ENCODE measurements at places on chromosomes 7 and 10.

GRCh38 chr7:27184337-27185012 is 557 bp downstream of the HOXA11 start:
- DNase-seq: no peak

GRCh38 chr7:106793015-106793975 is 71.8 kb upstream of the PIK3CG start:
- no peak for DNase-seq

DNA sequence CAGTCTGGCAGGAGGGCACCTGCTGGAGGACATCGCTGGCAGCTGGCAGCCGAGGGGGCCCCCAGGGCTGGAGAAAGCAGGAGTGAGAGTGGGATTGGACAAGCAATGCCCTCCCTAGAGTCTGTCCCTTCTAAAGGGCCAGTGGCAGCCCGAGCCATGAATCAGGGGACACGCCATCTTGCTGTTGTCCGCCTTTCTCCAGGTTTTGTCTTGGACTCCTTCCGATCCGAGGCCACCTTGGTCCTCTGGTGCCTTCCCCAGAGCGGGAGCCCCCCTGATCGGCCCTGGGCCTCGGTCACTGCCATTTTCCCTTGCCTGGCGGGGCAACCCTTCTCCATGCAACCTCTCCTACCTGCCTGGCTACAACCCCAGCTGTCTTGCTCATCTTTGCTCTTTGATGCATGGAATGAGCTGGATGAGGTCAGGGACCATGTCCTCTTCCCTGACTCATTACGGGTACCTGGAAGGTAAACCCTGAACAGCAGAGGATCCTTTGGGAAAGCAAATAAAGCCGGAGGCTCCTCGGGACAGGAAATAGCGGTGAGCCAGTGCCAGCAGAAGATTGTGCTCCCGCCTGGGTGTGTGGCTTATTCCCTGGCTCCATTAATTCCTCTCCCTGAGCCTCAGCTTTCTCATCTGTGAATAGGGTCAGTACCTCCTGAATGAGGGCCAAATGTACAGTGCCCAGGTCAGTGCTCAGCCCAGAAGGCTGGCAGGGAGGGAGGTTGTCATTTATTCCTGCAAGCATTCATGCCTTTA is 112.0 kb downstream of the GRK5 start:
- DNase-seq: no peak

- DNase-seq: no peak
Observed at GRCh38 chr10:27542812-27543211, 38.7 kb downstream of the RAB18 start.

DNA sequence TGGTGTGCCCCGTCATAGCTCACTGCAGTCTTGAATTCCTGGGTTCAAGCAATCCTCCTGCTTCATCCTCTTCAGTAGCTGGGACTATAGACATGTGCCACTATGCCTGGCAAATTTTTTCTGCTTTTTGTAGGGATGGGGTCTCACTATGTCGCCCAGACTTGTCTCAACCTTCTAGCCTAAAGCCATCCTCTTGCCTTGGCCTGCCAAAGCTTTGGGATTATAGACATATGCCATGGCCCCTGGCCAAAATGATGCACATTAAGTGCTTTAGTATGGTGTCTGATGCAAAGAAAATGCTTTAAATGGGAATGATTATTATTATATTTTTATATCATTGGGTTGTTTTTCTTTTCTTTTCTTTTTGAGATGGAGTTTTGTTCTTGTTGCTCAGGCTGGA is 33.2 kb upstream of the VCL start:
- DNase-seq: no peak

GRCh38 chr10:103127241-103127640 is 65.8 kb downstream of the NT5C2 start:
- DNase-seq: no peak

DNA sequence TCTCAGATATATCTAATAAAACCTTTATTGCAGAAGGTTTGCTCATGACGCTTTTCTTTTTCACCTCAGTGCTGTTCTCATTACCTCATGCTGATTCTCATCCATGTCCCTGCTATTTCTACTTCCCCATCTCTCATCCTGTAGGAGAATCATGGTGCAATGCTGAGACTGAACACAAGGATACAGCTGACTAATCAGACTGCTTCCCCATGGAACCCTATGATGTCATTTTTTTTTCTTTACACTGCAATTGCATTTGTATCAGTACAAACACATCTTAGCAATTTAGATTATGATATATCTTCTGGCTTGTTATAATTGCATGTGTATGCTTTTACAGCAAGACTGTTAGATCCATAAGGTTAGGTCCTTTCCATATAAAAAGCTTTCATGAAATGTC is 93.7 kb downstream of the SEMA3A start:
- no peak for DNase-seq

GRCh38 chr7:41878309-41879295 is 175.7 kb upstream of the INHBA start:
- no peak for DNase-seq

DNA sequence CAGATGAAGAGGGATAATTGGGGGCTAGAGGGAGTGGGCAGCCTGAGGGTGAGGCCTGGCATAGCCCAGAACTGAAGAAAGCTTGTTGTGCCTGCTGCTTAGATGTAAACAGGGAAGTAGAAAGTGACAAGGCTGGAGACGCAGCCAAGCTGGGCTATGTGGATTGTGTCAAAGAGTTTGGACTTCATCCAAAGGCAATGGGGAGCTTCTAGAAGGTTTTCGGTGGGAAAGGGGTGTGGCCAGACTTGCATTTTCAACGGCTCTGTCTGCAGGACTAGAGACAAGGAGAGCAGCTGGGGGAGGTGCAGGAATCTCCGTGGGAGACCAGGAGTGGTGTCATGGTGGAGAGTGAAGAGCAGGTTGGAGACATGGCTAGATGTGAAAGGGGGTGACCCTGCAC is 48.8 kb downstream of the GOLGA7B start:
- no peak for DNase-seq
